GM20000 (cell line): ENCODE measurements at places on chromosomes 1 and 21.
A peak's percentile ranks its signal among the peaks of the same experiment; 100 is the strongest.

DNA sequence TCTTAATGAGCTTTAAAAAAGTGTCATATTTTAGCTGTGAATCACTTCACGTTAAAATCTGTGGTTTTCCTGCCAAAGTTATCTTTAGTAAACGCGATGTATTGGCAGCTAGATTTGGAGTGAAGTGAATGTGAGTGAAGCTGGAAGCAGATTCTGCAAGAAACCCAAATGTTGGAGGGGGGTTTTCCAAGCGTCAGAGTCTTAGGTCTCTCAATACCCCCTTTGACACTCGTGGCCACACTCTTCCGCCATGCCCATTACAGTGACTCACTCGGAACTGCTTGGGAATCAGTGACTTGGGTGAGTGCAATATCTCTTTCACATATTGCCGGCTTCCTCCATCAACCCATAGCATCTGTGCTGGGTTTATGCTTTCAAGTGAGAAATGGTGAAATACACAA lies 17.5 kb downstream of the B3GALT5 start:
- no peak for DNase-seq

DNA sequence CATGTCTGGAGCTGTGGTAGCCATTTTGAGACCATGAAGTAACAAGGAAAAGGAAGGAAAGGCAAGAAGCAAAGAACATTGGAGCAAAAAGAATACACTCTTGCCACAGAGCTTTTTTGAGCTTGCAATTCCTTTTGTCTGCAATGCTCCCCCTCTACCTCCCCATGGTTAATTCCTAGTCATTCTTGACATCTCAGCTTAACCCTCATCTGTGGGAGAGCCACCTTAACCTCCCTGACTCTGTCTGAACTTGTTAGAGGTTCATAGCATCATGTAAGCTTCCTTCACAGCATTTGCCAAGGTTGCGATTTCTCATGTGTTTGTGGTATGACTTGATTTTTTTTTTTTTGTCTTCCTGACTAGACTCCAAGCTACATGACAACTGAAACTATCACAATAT lies 564.1 kb upstream of the PLXNA2 start:
- DNase-seq, result no peak

DNA sequence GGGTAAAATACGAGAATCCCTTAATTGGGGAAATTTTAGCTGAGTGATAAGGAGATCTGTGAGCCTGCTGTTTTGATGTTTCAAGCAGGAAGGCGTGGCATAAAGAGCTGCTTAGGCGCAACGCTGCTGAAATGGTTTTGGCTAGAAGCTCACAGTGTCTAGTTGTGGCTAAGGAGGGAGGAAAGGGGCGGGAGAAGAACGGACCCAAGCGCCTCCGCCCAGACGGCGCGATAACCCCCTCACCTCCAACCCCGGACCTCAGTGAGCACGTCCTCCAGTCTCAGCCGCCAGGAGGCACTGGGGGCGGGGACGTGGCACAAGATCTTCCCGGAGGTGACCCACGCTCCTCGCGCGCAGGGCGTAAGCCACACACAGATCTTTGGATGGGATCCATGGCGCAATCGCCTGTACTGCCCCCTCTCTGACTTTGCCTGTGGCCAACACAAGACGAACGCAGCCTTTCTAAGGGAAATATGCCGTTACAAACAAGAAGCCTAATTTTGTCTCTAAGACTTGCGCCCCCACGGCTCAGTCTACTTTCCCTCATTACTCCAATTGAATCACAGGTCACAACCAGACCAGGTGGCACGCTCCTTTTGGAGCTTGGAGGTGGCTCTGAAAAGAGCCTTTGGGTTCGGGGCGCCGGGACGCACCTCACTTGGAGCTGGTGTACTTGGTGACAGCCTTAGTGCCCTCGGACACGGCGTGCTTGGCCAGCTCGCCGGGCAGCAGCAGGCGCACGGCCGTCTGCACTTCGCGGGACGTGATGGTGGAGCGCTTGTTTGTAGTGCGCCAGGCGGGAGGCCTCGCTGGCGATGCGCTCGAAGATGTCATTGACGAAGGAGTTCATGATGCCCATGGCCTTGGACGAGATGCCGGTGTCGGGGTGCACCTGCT lies 23.4 kb upstream of the RNF187 start:
- peak; percentile 52 for DNase-seq

DNA sequence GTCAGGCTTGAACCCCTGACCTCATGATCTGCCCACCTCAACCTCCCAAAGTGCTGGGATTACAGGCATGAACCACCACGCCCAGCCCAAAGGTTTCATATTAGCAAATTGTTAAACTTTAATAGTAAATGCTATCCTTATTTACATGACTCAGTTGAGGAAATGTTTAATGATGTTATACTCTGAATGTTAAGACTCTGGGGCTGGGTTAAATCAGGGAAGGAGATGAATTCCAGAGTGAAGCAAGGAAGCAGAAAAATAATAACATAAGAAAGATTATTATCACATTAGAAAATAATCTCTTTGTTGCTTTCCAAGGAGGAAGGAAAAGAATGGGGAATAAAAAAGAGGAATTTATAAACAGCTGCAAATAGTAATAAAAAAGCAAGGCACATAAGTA lies 105.3 kb downstream of the PTGS2 start:
- DNase-seq, result no peak

GRCh38 chr1:30977105-30977504 lies 68.5 kb upstream of the SDC3 start:
- no peak for DNase-seq

DNA sequence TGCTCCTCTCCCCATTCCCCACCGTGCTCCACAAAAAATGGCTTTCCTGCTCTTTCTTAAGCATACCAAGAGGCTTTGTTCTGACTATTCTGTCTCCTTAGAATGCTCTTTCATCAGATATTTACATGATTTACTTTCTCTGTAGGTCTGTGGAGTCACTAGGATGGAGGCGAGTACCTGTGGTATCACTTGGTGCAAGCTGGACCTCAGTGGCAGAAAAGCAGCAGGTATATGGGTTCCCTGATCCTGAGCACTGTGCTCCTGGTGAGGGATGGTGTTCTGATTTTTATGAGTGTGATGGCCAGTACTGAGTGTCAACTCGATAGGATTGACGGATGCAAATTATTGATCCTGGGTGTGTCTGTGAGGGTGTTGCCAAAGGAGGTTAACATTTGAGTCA lies 10.0 kb downstream of the C1orf87 start:
- no peak for DNase-seq

DNA sequence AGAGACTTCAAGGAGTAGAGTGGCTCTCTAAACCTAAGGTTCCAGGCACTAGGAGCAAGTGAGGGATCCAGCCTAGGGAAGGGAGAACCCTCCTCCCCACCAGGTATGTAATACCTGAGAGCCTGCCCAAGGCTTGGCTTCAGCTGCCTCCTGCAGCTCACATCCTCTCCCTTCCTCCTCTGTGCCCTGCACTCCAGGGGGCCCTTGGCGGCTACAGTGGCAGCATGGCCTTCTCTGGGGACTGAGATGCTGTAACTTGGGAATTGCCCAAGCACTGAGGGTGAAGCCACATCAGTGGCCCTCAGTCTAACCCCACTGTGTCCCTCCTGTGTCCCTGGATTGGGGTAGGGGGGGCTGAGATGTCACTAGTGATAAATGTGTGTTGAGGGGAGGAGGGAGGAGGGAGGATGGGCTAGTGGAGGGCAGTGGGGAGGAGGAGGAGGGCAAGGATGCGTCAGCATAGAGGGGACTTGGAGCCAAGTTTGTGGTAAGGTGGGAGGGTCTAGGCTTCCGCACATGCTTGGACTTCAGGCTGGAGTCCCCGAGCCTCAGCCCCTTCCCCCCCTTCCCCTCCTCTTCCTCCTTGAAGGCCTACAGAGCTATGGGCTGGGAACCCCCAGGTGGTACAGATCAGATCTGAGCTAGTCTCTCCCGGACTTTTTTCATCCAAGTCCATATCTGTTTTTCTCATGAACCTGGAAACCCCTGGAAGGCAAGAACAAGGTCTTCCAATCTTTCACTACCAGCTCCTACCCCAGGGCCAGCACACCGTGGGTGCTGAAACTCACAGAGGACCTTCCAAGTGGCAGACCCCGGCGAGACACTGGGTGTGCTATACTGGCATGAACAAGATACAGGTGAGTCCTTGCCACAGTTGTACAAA lies 17.5 kb downstream of the COL9A2 start:
- peak; percentile 8 for DNase-seq

GRCh38 chr1:20588634-20589225 lies at the start of gene CDA:
TSS of gene CDA (plus strand) at chr1:20589097. CDS start at chr1:20589130, 33 bp downstream.
- DNase-seq, result no peak

- DNase-seq, result no peak
Observed at GRCh38 chr1:24621121-24621520, 22.0 kb upstream of the SRRM1 start.

DNA sequence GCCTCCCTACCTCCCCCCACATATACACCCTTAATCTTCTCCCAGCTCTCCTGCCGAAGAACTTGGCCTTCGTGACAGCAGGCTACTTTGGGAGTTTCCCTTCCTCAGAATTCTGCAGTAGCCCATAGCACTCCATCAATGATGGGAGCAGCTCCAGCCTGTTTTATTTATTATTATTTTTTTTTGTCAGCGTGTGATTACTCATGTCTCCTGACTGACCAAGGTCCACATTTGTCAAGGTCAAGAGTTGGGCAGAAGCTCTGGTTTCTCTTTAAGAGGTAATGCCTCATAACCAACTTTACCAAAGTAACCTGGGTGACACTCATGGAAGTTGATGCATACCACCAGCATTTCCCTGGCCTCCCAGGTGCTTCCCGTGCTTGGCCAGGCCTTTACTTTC lies 125.4 kb downstream of the ZZZ3 start:
- no peak for DNase-seq

GRCh38 chr1:20404466-20404865 lies 81.5 kb downstream of the CAMK2N1 start:
- no peak for DNase-seq

GRCh38 chr21:37916310-37917051 lies at the start of gene KCNJ6:
TSS of gene KCNJ6 (minus strand) at chr21:37916457. CDS start at chr21:37840682, 75,775 bp downstream.
- no peak for DNase-seq

DNA sequence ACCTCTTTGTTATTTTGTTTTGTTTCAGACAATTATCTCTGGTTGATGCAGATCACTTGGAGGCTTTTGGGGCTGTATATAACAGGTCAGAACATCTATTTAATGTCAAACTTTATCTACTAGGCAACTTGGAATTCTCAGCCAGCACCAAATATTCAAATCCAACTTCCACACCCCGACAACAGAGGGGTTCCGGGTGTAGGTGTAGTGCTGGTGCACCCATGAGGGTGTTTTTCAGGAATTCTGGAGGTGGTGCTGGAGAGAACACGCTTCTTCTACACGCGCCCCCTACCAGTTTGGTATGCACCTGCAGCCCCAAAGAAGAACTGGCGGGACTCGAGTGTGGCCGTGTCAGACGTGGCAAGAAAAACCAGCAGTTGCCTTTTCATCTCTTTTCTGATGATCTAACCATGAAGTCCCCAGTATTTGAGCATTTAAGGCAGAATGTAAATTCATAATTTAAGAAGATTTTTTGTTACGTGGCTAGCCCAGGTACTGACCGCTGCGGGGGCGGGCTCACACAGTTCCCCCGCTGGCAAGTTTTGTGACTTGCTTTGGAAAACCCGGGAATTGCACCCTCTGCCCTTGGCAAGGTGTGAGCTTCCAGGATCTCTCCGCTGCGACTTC lies 462 bp upstream of the TLCD4 start:
- DNase-seq, result peak; percentile 81

DNA sequence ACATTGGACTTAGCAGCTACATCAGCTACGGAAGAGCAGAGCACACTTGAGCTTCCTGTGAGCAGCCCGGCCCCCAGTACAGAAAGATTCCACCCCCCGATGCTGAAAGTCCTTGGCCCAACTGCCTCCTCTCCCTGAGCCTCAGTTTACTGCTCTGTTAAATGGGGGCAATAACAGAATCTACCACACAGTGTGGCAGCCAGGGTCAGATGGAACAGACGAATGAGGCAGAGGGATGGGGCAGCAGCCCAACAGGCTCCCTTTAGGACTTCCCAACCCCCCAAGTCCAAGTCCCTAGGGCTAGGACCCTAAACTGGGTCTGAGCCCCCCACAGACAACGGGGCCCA lies 22.9 kb upstream of the C1QA start:
- no peak for DNase-seq

DNA sequence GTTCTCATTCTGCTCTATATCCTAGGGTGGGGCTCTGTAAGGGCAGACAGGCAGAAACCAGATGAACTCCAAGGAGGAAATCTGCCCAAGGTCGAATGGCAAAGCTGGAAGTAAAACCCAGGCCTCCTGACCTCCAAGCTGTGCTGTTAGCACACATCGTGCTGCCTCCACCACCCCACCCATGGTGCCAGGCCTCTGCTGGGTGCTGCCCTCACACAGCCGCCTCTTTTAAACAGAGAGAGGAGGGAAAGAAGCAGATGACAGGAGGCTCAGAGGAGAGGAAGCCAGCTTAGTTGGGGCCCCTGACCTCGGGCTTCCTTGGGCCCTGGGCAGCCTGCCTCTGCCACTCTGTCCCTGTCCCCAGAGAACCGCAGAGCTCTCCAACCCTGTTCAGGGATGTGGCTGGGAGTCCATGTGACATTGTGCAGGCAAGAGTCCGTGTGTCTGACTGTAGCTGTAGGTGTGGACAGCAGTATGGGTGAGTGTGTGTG lies 1.1 kb downstream of the SYNC start:
- no peak for DNase-seq

DNA sequence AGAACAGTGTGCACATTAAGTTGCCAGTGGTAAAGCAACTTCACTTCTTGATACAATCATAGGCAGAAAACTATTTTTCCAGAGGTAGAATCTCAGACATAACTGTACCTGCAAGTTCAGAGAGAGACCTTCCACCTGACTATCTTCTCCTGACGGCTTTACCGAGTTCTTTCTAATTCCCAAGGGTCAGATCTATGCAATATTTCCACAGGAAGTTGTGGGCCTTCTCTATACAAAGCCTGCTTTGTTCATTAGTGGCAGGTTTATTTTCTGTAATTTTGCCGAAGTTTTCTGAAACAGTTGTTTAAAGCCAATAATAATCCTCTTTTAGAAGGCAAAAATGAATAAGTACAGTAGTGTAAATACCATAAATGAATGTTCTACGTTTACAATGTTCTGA lies 58.2 kb upstream of the RCC1 start:
- DNase-seq, result no peak

DNA sequence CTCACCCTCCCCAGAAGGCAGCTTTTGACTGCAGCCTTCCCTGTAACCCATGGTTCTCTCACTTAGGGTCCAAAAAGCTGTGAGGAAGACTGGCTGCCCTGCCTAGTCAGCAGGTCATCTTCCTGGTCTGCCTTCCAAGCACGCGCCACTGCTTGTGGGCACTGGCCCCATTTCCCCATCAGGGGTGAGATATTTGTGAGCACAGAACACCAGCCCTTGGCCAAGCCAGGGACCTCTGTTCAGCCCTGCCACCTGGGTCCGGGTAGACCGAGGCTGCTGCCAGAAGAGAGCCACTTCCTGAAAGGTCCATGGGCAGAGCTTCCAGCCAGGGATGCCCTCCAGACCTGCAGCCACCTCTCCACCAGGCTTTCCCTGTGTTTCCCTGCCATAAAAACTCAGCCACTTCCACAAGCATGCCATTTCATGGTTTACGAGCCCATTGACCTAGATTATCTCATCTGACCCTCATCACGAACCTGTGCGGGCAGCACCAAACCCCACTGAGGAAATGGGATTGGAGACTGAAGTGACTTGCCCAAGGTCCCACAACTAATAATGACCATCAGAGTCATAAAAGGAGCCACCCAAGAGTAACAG lies 40.5 kb downstream of the GLIS1 start:
- no peak for DNase-seq

GRCh38 chr1:95133687-95134086 lies 16.5 kb downstream of the TLCD4 start:
- no peak for DNase-seq

- DNase-seq, result no peak
Observed at GRCh38 chr1:19622204-19622603, 21.9 kb upstream of the NBL1 start.

- no peak for DNase-seq
Observed at GRCh38 chr1:173853074-173853473, 14.7 kb downstream of the GAS5 start.
